Right atrium auricular region (tissue), 2 donors: ENCODE measurements at places on chromosomes 12 and 14. TPM values are rescaled to one million over a fixed set of nuclear protein-coding genes. Genes with fewer than 3 reads are reported as not detected.

The SUSD6 gene
- 24.7 TPM for total RNA-seq

The SLC5A8 gene
- total RNA-seq, result not detected

The TAS2R50 gene
- total RNA-seq, result 1.2 TPM

The RBM25 gene
- total RNA-seq, result 17.3 TPM

DNA sequence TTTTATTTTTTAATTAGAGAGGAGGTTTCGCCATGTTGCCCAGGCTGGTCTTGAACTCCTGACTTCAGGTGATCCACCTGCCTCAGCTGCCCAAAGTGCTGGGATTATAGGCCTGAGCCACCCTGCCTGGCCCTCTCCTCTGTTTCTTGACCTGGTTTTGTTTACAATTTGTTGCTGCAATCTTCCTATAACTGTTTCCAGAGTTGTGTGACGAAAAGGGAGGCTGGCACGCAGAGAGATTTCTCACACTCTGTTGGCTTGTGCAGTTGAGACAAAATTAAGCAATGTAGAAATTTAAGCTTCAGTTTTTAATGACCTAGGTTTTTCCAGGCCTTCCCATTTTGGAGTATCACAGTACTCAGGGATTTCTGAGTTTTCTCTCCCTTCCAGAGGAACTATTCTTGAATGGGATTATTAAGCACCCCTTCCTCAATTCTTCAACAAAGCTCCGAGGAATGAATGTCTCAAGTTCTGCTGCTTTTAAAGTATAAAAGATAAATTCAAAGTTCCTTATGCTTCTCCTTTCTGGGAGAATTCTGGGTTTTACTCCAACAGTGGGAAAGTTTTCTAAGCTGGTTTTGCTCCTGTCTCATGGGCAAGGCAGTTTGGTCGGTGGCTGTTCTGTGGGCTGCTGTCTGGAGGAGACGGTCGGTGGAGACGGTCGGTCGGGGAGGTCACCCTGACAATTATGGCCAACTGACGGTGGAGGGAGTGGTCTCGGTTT, 20.4 kb upstream of the FOS start:
- peak; percentile 91 for DNase-seq

DNA sequence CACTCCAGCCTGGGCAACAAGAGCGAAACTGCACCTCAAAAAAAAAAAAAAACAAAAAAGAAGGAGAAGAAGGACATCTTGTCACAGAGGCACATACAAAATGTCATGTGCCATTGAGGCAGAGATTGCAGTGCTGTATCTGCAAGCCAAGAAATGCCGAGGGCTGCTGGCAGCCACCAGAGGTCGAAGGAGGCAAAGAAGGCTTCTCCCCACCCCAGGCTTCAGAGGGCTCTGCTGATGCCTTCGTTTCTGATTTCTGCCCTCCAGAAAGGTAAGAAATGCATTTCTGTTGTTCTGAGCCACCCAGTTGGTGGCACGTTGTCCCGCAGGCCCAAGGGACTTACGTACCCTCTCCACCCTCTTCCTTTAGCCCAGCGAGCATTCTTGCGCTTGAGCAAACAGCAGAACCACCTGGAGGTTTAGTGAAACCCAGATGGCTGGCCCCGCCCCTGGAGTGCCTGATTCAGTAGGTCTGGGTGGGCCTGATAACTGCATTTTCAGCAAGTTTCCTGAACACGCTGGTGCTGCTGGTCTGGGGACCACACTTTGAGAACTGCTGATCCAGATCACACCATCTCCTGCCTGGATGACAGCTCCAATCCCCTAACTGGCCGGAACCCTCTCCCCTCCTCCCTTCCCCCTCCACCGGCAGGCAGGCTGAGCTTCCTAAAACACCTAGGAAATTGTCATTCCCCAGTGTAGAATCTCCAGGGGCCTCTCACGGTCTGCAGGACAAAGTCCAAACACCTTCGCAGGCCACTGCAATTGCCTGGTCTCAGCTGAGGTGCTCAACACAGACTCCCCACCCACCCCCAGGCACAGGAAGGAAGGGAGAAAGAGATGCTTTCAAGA, 21.1 kb upstream of the SCARB1 start:
- no peak for DNase-seq

DNA sequence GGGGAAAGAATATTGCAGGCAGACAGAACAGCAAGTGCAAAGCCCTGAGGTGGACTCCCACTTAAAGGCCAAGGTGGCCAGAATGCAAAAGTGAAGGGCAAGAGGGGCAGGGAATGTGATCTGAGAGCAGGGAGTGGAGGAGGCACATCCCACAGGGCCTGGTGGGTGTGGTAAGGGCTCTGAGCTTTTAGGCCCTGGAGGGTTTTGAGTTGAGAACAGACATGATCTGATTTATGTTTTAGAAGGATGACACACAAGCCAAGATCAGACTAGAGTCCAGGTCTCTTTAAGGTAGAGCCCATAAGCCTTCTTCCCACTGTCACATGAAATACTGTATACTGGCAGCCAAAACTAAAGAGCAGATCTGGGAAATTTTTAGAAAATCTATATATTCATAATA, 162.5 kb downstream of the SLC38A4 start:
- DNase-seq, result no peak

GRCh38 chr12:24280056-24280842, 330.8 kb upstream of the SOX5 start:
- no peak for DNase-seq

DNA sequence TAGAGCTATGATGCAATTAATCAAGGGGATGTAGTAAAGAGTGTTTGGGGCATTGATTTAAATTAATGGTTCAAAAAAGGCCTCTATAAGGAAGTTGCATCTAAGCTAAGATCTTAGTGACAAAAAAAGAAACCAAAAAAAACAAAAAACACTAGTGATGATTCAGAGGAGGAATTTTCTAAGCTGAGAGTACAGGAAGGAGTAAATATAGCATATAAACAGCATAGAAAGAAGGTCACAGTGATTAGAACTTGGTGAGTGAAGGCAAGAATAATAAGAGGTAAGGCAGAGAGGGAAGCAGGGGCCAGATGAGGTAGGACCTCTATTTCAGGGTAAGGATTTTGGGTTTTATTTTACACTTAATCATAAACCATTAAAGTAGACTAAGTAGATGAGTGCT, 48.0 kb upstream of the PDZRN4 start:
- DNase-seq, result no peak

DNA sequence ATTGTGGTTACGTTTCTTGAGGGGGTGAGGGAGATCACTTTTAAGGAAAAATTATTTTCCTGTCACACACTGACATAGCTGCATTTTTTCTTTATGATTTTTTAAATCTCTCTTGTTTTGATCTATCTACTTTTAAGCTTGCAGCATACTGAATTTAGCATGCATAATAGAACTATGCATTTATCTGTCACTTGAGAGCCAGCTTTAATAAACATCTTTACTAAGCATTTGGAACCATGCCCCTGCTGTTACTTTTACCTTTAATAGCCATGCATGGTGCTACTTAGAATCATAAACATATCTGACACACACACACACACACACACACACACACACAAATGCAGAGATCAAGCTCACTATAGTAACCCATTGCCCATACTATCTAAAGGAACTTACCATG, 486.2 kb downstream of the NELL2 start:
- no peak for DNase-seq

- no peak for DNase-seq
Observed at GRCh38 chr12:71703206-71703605, 17.3 kb downstream of the TMEM19 start.

GRCh38 chr12:126617312-126617711, 1552.1 kb downstream of the AACS start:
- DNase-seq, result no peak

DNA sequence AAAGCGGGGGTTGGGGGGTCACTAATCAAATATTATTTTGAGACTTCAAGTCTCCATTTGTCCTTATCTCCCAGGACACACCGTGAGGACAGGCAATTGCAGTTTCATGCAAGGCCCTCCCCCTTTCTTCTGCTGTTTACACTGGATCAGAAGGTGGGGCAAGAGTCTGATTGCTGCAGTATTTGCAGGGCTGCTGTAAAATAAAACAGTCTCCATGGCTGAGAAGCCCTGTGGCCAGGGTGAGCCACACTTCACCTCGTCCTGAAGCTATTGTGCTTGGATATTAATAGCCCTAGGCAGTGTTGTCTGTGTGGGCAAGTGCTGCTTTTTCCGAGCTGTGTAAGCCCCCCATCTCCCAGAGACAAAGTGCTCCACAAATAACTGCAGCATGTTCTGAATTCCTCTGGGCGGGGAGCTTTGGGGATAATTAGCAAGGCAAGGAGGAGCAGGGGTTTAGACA, 187.4 kb upstream of the NTF3 start:
- DNase-seq, result no peak
